Activated CD8-positive, alpha-beta T cell treated with anti-CD3 and anti-CD28 coated beads for 36 hours (primary cell): ENCODE measurements at places on chromosomes 3 and 15. TPM values are rescaled to one million over a fixed set of nuclear protein-coding genes. Genes with fewer than 3 reads are reported as not detected.
A peak's percentile ranks its signal among the peaks of the same experiment; 100 is the strongest.

GRCh38 chr3:63808633-63809032 is 10.5 kb upstream of the C3orf49 start:
- no peak overlapping the region for H3K27ac ChIP-seq
- no peaks in the 10 kb centered on the region for H3K4me1 ChIP-seq
- no peak for DNase-seq
- H3K27me3 ChIP-seq, result no peaks in the 10 kb centered on the region
- no peak overlapping the region for H3K4me3 ChIP-seq
- H3K36me3 ChIP-seq, result no peaks in the 10 kb centered on the region

DNA sequence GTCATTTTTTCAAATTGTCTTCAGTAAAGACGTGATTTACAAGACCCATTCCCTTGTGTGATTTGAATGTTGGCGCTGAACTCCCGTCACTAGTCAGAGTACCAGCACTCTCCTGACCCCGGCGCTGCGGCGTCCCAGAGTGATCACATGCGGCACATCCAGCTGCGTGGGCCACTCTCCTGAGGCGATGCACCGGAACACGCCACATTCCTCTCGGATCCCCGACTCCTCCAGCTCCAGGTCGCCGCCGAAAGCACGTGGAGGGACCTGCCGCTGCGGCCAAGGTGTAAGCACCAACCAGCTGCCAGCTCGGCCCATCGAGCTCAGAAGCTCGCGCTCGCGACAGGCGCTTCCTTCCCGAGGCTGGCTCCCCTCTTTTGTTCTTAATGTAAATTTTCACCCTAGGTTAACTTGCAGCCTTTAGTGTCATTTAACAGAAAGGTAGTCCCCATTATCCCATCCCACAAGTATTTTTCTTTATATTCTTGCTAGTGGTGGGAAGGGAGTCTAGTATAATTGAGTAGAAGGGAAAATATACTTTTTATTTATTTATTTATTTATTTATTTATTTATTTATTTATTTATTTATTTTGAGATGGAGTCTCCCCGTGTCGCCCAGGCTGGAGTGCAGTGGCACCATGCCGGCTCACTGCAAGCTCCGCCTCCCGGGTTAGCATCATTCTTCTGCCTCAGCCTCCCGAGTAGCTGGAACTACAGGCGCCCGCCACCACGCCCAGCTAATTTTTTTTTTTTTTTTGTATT is 61.7 kb upstream of the VGLL3 start:
- no peaks in the 10 kb centered on the region for H3K4me1 ChIP-seq
- DNase-seq, result no peak
- no peak overlapping the region for H3K4me3 ChIP-seq

DNA sequence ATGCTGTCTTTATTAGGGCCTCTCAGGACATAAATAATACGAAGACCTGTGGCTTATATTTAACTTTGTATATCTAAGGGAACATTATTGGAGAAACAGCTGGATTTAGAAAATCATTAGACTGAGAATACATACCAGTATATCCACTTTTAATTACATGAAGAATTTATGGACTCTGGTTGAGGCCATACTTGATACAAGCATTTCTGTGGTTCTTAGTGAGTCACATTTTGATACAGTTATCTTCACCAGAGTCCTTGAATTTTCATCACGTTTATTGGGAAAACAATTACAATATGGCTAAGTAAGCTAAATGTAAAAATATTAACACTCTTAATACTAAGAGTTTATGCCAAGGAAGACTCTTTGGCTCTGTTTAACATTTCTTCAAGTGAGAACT is 9.9 kb downstream of the KIF23 start:
- H3K36me3 ChIP-seq, result peaks cover 54% of the 10 kb centered on the region
- no peak overlapping the region for H3K4me3 ChIP-seq
- no peak for DNase-seq
- no peak overlapping the region for H3K27ac ChIP-seq
- no peaks in the 10 kb centered on the region for H3K27me3 ChIP-seq
- no peaks in the 10 kb centered on the region for H3K4me1 ChIP-seq

C2CD4A gene
- total RNA-seq, result 1.0 TPM

CHST13 gene
- not detected for total RNA-seq

DNA sequence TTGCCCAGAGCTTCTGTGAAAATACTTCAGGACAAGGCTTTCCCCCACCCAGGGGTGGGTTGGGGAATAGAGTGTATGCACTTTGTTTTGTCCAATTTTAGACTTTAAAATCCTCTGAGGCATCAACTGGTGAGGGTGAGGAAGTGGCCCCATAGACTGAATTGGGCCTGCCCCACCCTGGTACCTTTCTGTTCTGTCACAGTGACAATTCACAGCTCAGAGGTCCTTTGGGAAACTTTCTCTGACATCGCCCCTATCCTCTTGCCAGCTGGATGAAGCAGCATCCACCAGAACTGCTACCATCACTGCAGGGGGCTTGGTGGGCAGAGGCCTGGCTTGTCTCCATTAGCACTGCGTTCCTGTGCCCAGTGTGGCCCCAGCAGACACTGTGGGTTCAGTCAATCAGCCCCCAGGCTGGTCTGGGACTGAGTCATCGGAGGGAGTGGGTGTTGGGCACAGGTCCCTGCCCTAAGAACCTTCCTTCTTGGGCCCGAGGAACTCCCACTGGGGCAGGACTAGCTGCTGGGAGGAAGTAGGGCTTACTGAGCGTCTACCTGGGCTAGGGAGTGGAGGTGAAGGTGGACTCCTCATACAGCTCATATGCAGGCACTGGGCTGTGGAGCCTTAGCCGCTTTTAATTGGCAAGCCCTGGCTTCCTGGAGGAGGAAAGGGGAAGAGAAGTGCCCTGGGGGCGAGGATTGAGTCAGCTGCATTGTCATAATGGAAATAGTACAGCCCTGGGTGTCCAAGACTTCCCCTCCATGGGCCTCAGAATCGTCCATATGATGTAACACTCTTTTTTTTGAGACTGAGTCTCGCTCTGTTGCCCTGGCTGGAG is 1.5 kb upstream of the PPM1M start:
- peak overlapping the region; percentile 95 for H3K27ac ChIP-seq
- peaks cover 68% of the 10 kb centered on the region for H3K4me1 ChIP-seq
- DNase-seq, result peak; percentile 78
- peak overlapping the region; percentile 80 for H3K4me3 ChIP-seq

- H3K4me3 ChIP-seq, result no peak overlapping the region
- DNase-seq, result peak; percentile 19
- peaks cover 35% of the 10 kb centered on the region for H3K36me3 ChIP-seq
- no peak overlapping the region for H3K27ac ChIP-seq
These were observed 59.6 kb downstream of the EIF3J start for GRCh38 chr15:44596511-44597010.

DNA sequence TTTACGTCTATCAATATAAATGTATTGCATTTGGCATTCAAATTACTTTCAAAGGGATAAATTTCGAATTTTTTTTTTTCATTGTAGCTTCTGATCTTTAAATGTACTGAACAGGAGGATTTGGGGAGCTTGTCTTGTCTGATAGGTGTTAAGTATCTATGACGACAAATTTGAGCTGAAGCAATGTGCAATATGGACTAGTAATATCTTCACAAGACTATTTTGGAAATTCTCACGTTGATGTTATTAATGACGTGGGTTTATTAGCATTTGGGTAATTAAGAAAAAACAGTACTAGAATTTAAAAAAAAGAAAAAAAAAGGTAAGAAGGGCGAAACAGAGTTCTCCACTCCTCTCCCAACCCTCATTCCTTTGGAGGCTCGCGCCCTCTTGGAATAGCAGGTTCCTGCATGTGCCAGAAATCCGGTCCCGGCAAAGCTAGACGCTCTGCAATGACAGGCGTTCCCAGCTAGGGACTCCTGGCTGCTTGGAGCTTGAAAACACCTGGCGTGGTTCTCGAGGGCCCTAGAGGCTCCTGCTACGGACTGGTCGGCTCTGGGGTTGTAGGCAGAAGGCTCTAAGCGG is 648 bp upstream of the P2RY1 start:
- H3K27ac ChIP-seq, result peak overlapping the region; percentile 83
- peaks cover 32% of the 10 kb centered on the region for H3K27me3 ChIP-seq
- H3K4me1 ChIP-seq, result peaks cover 5% of the 10 kb centered on the region
- no peak for DNase-seq
- H3K4me3 ChIP-seq, result peak overlapping the region; percentile 82

GRCh38 chr3:172918165-172918564 is 167.6 kb downstream of the ECT2 start:
- no peak overlapping the region for H3K27ac ChIP-seq
- DNase-seq, result no peak
- H3K4me3 ChIP-seq, result no peak overlapping the region
- no peaks in the 10 kb centered on the region for H3K27me3 ChIP-seq
- no peaks in the 10 kb centered on the region for H3K36me3 ChIP-seq
- no peaks in the 10 kb centered on the region for H3K4me1 ChIP-seq

GRCh38 chr15:47213883-47214282 is 503.4 kb upstream of the SEMA6D start:
- DNase-seq, result no peak
- no peaks in the 10 kb centered on the region for H3K36me3 ChIP-seq

BLM gene
- total RNA-seq, result 45.2 TPM

- no peaks in the 10 kb centered on the region for H3K27me3 ChIP-seq
- H3K27ac ChIP-seq, result no peak overlapping the region
- no peaks in the 10 kb centered on the region for H3K36me3 ChIP-seq
- no peaks in the 10 kb centered on the region for H3K4me1 ChIP-seq
- no peak overlapping the region for H3K4me3 ChIP-seq
These were observed 548.1 kb upstream of the AGTR1 start for GRCh38 chr3:148149556-148149955.

DNA sequence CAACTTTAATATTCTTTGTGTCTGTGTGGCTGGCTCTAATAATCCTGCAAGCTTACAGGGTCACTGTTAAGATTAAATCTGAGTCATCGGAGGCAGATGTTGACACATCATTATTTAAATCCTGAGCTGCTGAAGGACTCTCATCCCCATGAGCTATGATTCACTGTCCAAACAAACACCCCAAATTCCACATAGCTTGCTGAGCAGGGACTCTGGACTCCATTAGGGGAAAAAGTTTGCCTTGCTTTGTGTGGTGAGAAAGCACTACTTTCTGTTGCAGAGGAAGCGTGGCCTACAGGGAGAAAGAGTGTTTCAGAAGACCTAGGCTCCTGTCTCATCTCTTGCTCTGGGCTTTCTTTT is 213.7 kb downstream of the PDCD6IP start:
- H3K36me3 ChIP-seq, result no peaks in the 10 kb centered on the region
- DNase-seq, result no peak
- peaks cover 9% of the 10 kb centered on the region for H3K4me1 ChIP-seq
- H3K27ac ChIP-seq, result no peak overlapping the region
- no peaks in the 10 kb centered on the region for H3K27me3 ChIP-seq

DNA sequence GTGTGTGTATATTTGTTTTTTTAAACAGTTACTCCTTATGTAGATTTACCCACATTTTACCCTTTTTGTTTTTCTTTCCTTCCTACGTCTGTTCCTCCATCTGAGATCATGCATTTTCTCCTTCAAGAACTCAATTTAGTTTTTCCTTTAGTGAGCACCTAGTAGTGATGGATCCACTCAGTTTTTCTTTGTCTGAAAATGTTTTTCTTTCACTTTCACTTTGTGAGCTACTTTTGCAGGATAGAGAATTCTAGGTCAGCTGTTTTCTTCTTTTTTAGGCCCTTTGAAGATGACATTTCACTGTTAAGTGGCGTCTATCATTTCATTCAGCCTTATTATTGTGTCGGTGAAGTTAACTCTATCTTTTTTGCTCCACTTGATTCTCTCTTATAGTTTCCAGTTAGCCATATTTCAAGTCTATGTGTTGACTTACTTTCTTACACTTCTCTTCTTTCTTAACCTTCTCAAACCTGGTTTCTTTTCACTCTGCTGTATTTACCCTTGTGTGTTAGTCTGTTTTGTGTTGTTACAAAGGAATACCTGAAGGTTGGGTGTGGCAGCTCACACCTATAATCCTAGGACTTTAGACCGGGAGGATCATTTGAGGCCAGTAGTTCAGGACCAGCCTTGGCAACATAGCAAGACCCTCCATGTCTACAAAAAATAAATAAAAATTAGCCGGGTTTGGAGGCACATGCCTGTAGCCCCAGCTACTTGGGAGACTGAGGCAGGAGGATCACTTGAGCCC is 55.8 kb downstream of the PRKCI start:
- H3K27me3 ChIP-seq, result no peaks in the 10 kb centered on the region
- H3K27ac ChIP-seq, result peak overlapping the region; percentile 77
- no peak for DNase-seq
- H3K4me3 ChIP-seq, result peak overlapping the region; percentile 65
- H3K4me1 ChIP-seq, result peaks cover 22% of the 10 kb centered on the region
- peaks cover 32% of the 10 kb centered on the region for H3K36me3 ChIP-seq

GOLGA8F gene
- total RNA-seq, result not detected

DNA sequence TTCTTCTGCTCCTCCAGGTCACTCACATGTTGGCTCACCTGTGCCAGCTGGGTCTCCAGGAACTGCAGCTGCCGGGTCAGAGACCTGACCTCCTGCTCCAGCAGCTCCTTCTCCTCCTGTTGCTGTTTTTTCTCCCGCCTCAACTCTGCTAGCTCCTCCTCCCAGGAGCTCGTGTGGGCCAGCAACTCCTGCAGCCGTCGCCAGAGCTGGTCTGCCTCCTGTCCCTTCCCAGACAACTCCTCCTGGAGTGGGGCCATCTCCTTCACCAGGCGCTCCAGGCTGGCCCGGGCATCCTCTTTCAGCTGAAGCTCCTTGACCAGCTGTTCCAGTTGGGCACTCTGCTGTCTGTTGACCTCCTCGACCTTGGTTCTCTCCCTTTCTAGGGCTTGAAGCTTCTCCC is 24.5 kb downstream of the CXCR6 start:
- H3K36me3 ChIP-seq, result peaks cover 80% of the 10 kb centered on the region
- no peak overlapping the region for H3K27ac ChIP-seq
- peaks cover 65% of the 10 kb centered on the region for H3K4me1 ChIP-seq
- DNase-seq, result no peak

- no peaks in the 10 kb centered on the region for H3K36me3 ChIP-seq
- no peaks in the 10 kb centered on the region for H3K4me1 ChIP-seq
- no peak overlapping the region for H3K27ac ChIP-seq
These were observed 1195.9 kb downstream of the ROBO2 start for GRCh38 chr3:78235841-78236240.

DNA sequence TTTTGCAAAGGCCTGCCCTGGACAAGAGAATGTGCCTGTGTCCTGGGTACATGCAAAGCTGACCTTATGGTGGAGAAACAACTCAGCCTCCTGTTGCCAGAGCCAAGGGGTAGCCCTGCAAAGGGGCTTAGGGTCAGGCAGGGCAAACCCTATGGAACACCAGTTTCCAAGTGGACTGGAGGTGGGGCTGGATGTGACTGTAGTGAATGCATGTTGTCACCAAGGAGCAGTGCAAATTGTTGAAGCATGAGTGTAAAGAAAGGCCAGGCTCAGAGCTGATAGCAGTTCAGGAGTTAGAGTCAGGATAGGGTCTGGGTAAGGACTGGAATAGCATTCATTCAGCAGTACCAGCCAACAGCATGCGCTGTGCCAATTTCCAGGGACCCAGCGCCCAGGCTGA is 82.9 kb upstream of the PXYLP1 start:
- no peak for DNase-seq
- H3K4me1 ChIP-seq, result no peaks in the 10 kb centered on the region
- H3K36me3 ChIP-seq, result no peaks in the 10 kb centered on the region
- no peaks in the 10 kb centered on the region for H3K27me3 ChIP-seq
- H3K27ac ChIP-seq, result no peak overlapping the region

GRCh38 chr15:92807971-92808571 is 92.1 kb upstream of the CHD2 start:
- H3K4me1 ChIP-seq, result peaks cover 41% of the 10 kb centered on the region
- H3K4me3 ChIP-seq, result peak overlapping the region; percentile 82
- peaks cover 8% of the 10 kb centered on the region for H3K36me3 ChIP-seq
- H3K27me3 ChIP-seq, result no peaks in the 10 kb centered on the region

GRCh38 chr3:155411500-155412223 is 118.2 kb upstream of the STRIT1 start:
- no peaks in the 10 kb centered on the region for H3K36me3 ChIP-seq
- H3K4me3 ChIP-seq, result no peak overlapping the region
- DNase-seq, result peak; percentile 21
